Activated naive CD4-positive, alpha-beta T cell treated with anti-CD3 and anti-CD28 coated beads, Interleukin-2, amount 10 ng/mL, durations not matched to agents 7 days and 5 days (primary cell): ENCODE measurements at places on chromosomes 2 and 18.

DNA sequence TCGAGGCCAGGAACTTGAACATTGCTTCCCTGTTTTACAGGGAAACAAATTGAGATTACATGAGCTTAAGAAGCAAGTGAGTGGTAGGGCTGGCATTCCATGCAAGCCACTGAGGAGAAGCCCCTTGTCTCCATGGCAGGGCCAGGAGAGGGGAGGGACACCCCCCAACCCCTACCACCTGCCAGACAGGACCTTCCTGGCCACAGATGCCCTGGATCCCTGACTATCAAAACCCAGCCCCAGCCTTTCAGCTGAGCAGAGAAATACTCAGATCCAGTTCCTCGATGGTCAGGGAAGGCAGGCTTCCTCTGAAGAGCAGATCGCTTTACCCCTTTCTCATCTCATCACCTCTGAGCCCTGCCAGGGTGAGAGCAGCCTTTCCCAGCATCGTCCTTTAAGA, 53.8 kb upstream of the ALPP start:
- no peak for DNase-seq

GRCh38 chr2:100640431-100641124, 77.8 kb downstream of the PDCL3 start:
- no peak for DNase-seq

DNA sequence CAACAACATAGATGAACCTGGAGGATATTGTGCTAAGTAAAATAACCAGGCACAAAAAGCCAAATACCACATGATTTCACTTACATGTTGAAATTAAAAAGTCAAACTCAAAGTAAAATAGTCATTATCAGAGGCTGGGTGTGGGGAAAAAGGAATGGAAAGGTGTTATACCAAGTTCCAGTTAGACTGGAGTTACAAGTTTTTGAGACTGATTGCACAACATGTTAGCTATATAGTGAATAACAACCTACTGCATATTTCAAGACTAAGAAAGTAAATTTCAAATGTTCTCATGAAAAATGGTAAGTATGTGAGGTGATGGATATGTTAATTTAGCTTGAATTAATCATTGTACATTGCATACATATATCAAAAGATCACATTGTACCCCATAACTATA, 116.8 kb upstream of the HNMT start:
- no peak for DNase-seq

DNA sequence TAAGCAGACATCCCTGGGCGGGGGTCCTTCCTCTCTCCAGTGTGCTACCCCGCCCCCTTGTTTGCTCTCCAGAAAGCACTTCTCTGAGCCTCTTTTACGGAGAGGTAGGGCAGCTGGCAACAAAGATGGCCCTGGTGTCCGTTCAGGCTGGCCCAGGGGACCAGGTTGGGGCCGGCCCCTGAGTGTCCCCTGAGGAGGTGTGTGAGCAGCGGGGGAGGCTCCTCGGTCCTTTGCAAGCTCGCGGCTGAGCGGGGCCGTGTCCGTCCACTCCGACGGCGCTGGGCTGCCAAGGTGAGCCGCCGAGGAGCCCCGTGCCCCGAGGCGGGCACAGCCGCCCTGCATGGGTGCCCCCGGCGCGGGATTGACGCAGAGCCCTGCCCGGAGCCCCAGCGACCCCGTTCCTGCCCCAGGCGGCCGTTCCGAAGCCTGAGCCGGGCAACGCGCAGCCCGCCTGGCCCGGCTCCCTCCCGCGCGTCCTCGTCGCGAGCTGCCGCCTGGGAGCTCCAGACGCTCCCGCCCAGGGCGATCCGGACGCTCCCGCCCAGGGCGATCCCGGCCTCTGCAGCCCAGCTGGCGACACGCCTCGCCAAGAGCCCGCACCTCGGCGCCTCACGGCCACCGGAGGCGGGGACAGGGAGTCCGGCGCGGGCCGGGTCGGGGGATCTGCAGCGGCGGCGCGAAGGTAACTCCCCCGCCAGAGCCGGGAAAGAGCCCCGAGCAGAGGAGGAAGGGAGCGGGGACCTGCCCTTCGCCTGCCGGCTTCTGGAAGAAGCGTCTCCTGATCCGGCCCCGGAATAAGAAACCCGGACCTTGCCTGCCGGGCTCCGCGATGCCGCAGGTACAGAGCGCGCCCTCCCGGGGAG, at the start of gene PROKR1:
PROKR1 (plus strand) TSS at position 569 of the 863 bp plus-strand sequence. CDS start 2,243 bp downstream, outside the sequence.
- peak; percentile 32 for DNase-seq

GRCh38 chr2:99480390-99480789, 9.4 kb downstream of the REV1 start:
- no peak for DNase-seq

DNA sequence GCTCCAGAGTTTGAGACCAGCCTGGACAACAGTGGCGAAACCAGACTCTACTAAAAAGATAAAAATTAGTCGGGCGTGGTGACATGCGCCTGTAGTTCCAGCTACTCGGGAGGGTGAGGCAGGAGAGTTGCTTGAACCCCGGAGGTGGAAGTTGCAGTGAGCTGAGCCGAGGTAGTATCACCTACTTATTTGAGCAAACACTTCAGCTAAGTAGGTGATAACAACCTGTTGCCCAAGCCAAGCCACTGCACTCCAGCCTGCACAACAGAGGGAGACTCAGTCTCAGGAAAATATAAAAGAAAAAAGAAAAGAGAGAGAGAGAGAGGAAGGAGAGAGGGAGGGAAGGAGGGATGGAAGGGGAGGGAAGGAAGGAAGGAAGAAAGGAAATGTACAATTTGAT, 21.3 kb downstream of the FER1L5 start:
- DNase-seq, result no peak

DNA sequence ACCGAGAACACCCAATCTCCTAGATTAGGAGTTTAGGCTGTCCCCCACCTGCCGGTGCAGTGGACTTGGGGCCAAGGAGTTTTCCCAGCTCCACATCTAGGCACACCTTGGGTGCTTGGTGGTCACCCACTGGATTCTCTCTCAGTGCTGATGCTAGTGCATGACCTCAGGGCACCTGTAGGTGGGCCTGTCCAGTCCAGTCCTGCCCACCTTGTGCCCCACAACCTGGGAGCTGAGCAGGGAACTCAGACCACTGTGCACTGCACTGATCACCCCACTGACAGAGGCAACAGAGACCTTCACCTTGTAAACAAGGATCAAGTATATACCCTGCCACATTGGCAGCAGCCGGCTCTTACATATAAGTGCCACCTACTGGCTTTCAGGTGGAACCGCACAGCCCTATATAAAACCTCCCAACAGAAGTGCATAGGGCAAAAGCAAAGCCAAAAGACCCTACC, 12.7 kb upstream of the CDH19 start:
- DNase-seq, result no peak

GRCh38 chr2:237072067-237072931, 13.4 kb upstream of the COPS8 start:
- peak; percentile 79 for DNase-seq

- DNase-seq, result no peak
These were observed 235.6 kb upstream of the CDH2 start for GRCh38 chr18:28412521-28412920.

- no peak for DNase-seq
These were observed 80.3 kb downstream of the CDCA7 start for GRCh38 chr2:173434762-173435569.

DNA sequence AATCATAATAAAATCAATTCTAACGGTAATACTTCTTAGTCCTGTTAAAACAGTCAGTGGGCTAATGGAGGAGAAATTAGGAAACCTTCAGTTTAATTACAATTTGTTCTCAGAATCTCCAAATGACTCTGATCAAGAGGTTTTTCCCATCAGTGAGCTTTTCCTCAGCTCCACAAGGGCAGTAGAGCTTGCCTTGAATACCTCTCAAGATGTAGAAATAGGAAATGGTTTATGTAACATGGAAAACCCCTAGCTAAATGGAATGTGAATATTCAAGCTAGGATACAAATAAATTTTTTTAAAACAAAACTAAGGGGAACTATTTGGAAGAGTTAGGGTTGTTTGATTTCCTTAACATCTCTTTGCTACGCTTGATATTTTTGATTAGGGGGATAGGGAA, 87.5 kb downstream of the PLEKHM3 start:
- DNase-seq, result no peak
